Stimulated activated CD4-positive, alpha-beta T cell treated with anti-CD3 and anti-CD28 coated beads, Interleukin-1b, Interleukin-23, amount 100 ng/mL, for 1 hour (primary cell): ENCODE measurements at places on chromosomes 11 and 22.

DNA sequence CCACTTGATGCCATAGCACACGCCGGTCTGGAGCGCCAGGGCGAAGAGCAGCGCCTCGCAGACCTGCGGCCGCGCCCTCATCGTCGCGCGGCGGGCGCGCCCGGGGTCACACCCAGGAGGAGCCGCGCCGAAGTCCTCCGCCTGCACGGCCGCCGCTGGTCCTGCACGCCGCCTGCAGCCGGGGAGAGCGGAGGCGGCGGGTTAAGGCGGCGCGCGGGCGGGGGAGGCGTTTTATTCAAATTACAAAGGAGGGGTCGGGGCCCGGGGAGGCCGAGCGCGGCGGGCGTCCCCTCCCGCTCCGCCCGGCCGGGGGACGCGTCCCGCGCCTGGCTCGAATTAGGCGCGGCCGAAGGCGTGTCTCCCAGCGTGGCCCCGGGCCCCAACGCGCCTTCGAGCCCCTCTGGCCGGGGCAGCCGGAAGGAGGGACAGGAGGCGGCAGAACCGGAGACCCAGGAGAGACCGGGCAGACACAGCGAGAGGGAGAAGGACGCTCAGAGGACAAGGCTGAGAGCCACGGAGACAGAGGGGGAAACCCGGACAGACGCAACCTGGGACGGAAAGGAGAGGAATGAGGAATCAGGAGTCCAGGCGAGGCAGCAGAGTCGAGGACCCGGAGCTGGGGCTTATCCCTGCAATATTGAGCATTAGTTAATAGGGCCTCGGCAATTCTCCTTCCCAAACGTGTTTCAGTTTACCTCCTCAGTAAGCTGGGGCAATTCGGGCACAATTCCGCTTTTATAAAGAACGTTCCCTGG, at the start of gene WNT11:
WNT11 (minus strand) TSS at position 176 of the 755 bp plus-strand sequence; CDS start at position 81, 95 bp downstream.
- no peak for DNase-seq

DNA sequence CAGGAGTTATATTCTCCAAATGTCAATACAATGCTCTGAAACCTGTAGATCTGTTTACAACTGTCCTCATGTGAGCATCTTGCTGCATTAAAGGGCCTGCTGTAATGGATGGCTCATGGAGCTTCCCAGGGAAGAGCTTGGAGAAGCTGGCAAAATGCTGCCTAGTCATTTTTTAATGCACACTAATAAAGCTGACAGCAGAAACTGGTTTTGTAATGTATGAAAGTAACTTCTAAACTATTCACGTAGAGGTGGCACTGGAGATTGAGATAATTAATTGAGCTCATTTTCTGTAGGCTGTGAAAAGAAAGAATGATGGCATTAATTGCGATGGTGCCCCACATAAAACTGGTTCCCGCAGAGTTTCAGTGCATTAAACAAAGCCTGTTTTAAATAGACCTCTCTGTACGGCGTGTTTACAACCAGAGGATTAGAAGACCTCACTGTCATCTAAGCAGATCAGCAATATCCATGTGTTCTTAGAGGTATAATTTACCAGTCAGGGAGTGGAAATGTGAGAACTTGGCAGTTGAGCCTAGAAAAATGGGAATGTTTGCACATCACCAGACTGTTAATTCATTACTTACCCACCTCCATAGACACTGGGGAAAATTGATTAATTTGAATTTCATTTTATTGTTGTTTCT, 16.0 kb downstream of the POLA2 start:
- no peak for DNase-seq

DNA sequence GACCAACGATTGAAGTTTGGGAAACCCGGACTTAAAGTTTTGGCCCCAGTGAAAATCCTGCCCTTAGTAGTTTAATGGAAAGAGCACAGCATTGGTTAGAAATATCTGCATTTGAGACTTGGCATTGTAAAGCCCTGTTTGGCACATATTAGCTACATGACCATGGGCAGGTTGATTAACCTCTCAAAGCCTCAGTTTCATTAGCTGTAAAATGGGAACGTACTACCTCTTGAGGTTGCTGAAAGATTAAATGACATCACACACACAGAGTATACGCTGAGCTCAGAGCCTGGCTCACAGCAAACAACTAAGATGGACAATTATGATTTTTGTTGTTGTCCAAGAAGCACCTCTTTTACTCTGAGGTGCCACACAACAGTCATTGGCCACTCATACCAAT, 153.0 kb upstream of the TIMP3 start:
- no peak for DNase-seq

- no peak for DNase-seq
Measured at GRCh38 chr11:27603376-27603990, 96.8 kb downstream of the BDNF start.

DNA sequence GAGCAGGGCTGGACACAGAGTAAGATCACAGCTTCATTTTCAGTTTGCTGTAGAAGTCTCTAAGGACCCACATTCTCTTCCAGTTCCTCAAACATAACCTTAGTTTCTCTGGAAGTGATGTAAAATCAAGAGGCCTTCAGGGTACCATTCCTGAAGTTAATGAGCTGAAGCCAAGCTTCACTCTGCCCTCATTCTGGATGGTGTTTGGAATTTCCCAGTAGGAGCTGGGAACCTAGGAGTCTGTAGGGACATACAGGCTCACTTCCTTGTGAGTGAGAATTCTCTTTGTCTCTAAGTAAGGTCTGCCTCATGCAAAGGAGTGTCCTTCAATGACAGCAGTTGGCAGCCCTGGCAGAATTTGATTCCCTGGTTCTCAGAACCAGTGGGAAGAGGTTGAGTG, 142.4 kb upstream of the NARS2 start:
- DNase-seq = no peak

DNA sequence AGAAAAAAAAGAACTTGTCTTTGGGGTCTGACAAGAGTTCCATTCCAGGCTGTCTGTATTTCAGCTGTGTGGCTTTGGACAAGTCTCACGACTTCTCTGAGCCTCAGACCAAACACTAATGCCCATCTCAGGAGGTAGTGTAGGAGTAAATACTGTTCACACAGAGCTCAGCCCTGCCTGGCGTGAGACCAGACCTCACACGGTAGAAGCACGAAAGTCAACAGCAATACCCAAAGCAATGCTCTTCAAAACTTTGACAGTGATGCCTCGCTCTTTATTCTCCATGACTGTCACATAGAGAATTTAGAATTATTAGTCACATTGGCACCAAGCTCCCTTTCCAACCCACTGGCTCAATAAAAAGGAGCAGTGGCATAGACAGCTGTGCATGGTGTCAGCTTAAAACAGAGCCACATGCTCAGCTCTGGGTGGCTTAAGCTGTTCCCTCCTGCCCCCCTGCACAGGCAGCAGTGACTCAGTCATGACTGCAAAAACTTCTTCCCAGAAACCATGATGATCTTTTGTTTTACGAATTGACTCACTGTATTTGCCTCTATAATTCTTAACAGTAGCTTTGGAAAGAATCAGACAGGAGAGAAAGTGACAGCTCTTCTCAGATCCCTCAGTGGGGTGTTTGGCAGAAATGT, 74.0 kb upstream of the PHF21B start:
- no peak for DNase-seq

DNA sequence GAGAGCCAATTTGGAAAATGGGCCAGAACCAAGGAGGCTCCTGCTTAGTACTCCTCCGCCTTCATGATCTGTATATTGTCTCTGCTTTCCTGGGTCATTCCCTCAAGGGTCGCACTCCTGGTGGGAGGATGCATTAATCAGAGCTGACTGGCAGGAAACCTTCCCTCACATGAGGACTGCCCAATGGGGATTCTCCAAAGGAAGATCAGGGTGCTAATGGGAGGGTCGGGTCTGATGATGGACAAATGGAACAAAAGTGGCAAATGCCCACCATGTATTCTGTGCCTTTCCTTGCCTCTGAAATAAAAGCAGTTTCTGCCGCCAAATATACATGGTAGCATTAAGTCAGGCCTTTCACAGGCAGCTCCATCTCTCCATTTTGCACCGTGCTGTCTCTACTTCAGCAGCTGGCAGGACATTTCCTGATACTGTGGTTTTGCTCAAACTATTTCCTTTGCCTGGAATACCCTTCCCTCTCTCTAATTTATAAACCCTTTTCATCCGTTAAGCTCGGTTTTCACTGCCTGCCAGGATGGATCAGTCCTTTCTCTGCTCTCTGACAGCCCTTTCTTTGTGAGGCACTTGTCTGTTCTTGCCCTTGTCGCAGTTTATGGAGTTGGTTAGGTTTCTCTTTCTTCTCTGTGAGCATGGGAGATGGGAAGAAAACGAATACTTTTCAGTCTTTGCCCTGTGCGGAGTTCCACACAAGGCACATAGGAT, 13.5 kb downstream of the SREBF2 start:
- DNase-seq = no peak

GRCh38 chr11:118126082-118126838, 26.4 kb downstream of the SCN4B start:
- DNase-seq = no peak

DNA sequence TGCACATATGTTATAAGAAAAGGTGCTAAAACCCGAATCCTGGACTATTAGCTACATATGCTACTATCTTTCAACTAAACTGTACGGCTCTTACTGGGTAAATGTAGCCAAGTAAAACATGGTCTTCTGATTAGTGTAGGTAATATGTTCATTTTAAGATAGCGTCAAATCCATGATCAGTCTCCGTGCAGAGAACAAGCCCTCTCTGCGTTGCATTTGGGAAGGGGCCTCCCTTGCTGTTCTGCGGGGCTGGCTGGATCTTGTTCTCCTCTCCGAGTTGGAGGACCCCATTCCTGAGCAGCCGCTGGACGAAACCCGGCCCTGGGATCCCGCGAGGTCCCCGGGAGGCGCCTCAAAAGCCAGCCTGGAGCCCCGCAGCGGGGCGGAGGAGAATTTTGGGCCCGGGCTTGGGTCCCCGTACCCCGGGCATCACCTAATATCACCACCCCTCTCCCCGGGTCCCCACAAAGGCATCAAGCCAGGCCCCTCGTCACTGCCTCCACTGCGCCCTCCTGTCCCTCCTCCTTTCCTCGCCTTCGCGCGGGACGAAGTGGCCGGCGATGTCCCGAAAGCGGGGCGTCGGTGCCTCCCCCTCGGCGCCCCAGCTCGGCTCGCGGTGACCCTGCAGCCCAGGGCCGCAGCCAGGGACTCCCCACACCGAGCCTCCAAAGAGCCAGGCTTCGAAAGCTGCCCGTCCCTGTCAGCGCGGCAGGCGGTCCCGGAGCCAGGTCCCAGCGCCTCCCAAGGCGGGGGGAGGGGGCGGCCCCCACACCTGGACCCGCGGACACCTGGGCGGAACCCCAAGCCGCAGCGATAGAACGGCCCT, 54.5 kb upstream of the FBXO3 start:
- no peak for DNase-seq

GRCh38 chr11:5841797-5842196, at the start of gene OR52E6:
Gene OR52E6 (minus strand): TSS chr11:5841897. CDS start chr11:5841897, 0 bp downstream.
- no peak for DNase-seq

DNA sequence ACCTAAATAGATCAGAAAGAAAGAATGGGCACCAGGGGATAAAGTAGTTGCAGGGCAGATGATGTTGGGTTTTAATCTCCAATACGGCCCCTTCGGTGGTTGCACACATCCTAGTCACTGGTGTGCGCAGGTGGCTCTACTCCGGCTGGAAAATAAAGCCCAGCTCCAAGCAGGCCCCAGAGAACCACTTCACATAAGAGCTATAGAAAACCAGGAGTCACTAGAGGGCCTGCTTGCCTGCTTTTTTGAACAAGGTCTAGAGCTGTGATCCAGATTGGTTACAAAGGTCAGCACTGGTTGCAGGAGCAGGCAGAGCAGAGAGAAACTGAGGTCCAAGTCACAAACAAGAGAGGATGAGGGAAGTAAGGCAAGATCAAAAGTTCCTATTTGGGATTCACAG, 41.5 kb upstream of the MS4A8 start:
- no peak for DNase-seq

- no peak for DNase-seq
Measured at GRCh38 chr22:39254122-39254521, 9.3 kb upstream of the PDGFB start.
